Activated CD4-positive, alpha-beta T cell treated with anti-CD3 and anti-CD28 coated beads for 4 hours (primary cell): ENCODE measurements at places on chromosomes 13 and 19.

DNA sequence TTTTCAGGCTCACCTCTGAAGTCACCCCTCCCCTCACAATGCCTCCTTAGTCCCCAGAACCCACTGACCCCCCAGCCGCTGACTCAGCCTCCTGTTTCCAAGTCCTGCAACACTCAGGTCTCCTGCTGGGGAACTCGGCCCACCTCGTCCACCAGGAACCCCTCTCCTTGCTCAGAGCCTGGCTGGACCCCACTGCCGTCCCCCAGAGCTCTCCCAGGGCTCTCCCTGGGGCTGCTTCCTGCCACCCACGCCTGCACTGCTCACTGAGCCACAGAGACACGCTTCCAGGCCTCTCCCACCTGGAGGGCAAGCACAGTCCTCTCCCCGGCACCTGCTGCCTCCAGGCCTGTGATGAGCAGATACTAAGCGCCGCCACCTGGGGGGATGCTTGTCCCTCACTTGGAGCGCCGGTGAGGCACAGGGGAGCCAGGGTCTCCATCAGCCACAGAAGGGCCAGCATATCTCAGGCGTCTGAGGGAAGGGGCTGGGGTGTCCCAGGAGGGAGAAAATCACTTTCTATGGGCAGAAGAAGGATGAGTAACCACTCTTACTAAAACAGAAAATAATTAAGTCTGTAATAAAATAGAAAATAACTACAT, 53.8 kb downstream of the KLF2 start:
- DNase-seq: no peak

- peak; percentile 67 for DNase-seq
These were observed 9.1 kb downstream of the ZNF653 start for GRCh38 chr19:11496391-11497163.

DNA sequence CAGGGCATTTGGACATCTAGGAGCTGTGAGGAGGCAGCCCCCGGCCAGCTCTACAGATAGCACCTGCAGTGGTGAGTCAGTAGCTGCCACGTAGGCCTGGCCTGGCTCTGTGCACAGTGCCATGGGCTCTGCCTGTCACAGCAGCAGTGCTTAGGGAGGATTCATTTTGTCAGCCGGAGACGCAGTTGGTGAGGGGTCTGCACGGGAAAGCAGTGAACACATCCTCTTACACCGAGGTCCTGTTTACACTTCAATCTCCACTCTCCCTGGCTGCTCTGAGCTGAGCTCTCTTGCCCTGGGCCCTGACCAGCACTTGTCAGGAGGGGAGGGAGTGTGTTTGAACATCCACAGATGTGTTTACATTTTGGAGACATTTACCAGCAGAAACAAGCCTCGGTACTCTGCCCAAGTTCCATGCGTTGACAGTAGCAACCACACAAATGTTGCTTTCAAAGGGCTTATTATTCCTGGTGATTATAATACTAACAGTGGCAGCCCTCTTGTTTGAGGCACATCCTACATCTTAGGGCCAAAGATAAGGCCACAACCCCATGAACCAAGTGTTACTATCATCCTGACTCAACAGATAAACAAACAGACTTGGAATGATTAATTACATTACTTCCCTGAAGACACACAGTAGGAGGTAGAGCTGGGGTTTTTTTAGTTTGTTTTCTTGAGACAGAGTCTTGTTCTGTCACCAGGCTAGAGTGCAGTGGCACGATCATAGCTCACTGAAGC, 148.9 kb downstream of the USP12 start:
- DNase-seq: no peak

DNA sequence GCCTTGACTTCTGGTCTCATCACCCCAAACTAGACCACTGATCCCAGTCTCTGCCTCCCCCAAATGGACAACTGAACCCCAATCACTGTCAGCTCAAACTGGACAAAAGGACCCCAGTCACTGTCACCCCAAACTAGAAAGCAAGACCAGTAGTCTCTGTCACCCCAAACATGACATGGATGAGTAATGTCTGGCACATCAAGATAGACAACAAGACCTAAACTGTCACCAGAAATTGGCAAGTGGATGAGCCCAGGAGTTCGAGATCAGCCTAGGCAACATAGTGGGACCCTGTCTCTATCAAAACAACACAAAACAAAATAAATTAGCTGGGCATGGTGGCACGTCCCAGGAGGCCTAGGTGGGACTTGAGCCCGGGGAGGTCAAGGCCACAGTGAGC, 12.0 kb downstream of the RABAC1 start:
- DNase-seq: no peak

DNA sequence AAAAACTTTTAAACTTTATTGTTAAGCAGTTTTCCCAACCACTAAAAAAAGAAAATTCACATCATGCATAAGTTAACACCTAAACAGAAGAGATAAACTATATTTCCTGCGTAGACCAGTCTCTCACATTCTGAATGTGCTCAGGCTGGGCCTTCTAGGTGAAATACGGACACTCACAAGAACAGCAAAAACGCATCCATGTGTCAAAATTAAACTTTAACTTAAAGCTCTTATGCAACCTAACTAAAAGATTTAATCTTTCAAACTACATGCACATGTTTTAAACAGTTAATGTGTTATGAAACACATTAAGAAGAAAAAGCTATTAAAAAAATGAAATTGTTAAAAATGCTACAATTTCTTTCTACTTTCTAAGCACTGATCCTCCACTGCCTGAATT, 2.6 kb downstream of the SAFB2 start:
- no peak for DNase-seq

- no peak for DNase-seq
These were observed 2.9 kb downstream of the PLEKHG2 start for GRCh38 chr19:39415111-39416046.

DNA sequence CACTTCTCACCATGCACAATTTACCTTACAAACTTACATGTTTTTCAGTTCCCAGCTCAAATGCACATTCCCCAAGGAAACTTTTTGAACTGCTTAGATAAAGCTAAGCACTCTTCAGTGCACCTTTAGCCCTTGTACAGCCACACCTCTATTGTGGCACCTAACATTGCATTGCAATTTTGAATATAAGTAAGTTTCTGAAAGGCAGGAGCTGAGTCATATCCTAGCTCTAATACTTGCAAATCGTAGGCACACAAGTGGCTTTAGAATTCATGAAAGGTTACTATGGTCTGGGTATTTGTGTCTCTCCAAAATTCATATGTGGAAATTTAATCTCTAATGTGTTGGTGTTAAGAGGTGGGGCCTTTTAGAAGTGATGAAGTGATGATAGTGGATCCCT, 4.9 kb upstream of the ESD start:
- no peak for DNase-seq

GRCh38 chr19:44954278-44954648, 917 bp upstream of the CLPTM1 start:
- no peak for DNase-seq

DNA sequence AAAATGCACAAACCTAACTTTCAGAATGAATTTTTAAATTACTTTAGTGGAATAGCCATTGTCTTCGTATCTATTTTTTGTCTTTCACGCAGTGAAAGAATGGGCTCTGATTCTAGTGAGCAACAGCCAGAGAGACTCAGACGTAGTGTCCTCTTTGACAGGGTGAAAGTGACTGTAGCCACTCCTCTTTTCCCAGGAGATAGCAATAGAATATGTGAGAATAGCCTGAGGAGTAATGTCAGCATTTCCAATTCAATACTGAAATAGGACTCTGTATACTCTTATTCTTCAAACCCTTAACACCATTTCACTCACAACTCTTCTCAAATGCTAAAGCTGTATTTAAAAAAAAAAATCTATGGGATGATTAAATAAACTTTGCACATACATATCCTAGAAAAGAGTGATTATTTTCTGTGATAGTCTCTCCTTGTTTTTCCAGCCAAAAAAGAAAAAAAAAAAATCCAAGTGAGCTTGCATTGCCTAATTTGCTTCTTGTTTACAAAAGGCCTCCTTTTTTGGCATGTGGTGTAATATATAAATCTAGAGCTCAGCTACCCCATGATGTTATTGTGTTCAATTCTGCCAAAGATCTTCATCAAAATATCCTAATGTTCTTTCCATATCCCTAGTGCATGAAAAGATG, 626.1 kb upstream of the SLITRK6 start:
- no peak for DNase-seq

GRCh38 chr13:38804536-38804935, 117.7 kb downstream of the FREM2 start:
- DNase-seq: no peak

DNA sequence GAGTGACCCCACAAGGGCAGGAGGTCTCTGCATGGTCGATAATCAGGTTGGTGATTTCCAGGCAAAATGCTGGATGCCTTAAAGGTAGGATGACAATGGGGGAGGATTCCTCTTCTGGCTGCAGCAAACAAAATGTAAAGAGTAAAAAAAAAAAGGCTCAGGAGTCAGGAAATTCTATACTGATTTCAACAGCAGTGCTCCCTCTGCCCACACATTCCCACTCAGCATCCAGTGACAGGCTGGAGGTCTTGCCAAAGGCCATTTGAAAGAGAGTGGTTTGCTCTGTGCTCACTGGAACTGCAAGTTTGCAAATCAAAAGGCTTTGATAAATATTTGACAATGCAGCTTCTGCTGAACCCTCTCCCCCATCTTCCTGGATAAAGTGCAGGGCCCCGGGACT, 135.4 kb downstream of the TNFRSF19 start:
- no peak for DNase-seq

DNA sequence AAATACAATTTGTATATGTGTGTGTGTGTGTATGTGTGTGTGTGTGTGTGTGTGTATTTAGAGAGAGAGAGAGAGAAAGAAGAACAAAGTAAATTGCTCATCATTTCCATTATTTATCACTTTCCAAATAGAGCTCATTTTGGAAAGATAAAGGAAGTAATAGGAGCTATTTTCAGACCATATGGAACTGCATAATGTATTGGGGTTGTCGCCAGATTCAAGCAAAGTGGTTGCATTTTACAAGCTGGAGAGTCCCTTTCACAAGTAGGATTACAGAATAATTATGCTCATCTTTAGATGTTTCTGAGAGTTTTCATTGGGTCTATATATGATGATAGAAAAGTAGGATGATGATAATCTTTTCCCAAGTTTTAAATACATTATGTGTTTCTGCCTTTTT, 842.7 kb upstream of the SLC10A2 start:
- no peak for DNase-seq

DNA sequence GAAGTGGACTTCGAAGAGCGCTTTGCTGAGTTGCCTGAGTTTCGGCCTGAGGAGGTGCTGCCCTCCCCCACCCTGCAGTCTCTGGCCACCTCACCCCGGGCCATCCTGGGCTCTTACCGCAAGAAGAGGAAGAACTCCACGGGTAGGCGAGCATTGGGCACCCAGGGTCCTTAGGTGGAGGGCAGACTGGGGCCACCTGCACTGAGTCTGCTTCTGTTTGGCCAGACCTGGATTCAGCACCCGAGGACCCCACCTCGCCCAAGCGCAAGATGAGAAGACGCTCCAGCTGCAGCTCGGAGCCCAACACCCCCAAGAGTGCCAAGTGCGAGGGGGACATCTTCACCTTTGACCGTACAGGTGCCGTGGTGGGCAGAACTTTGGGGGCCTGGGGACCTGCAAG, 8.0 kb upstream of the PRR19 start:
- no peak for DNase-seq

GRCh38 chr13:46369506-46370277, 17.4 kb downstream of the RUBCNL start:
- DNase-seq: no peak

DNA sequence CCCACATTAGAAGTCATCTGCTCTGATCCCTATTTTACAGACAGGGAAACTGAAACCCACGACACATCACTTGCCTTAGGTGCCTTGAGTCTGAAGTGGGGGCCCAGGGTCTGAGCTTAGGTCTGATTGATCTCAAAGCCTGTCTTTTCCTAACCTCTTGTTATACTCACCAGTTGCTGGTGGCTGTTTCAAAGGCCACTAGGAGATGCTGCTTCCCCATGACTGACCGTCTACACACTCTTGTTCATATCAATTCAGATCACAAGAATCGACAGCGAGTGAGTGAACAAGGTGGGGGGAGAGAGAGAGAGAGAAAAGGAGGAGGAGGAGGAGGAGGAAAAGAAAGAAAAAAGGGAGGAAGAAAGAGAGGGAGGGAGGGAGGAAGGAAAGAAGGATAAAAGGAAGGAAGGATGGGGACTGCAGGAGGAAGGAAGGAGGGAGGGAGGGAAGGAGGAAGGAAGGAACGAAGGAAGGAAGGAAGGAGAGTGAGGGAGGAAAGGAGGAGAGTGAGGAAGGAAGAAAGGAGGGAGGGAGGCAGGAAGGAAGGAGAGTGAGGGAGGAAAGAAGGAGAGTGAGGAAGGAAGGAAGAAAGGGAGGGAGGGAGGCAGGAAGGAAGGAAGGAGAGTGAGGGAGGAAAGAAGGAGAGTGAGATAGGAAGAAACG, 3.3 kb downstream of the OR10H1 start:
- DNase-seq: peak; percentile 21

DNA sequence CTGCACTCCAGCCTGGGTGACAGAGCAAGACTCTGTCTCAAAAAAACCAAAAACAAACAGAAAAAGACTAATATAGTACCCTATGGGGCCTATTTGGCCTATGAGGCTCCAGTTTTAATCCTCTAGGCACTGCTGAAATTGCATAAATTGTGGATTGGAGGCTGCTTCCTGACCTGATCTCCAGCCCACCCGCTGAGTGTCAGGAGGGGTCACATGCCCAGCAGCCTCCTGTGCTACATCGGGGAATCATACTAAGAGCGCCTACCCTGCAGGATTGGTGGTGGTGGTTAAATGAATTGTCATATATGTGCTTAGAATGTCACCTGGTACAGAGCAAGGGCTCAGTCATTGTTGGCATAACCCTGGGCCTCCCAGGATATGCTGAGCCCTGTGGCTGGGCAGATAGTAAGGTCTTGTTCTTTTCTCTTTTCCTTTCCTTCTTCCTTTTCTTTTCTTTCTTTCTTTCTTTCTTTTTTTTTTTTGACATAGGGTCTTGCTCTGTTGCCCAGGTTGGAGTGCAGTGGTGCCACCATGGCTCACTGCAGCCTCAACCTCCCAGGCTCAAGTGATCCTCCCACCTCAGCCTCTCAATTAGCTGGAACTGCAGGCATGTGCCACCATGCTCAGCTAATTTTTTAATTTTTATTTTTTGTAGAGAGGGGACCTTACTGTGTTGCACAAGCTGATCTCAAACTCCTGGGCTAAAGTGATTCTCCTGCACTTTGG, 31.3 kb downstream of the LTBP4 start:
- DNase-seq: no peak

GRCh38 chr19:19997656-19998268, 41.5 kb downstream of the ZNF682 start:
- peak; percentile 47 for DNase-seq
